Aorta (tissue), 5 donors: ENCODE measurements at places on chromosomes 2 and 18. TPM values are rescaled to one million over a fixed set of nuclear protein-coding genes. Genes with fewer than 3 reads are reported as not detected.

GRCh38 chr18:63890237-63890949, 2.9 kb downstream of the SERPINB2 start:
- H3K36me3 ChIP-seq, result no peaks in the 10 kb centered on the region
- H3K4me1 ChIP-seq, result no peaks in the 10 kb centered on the region

DNA sequence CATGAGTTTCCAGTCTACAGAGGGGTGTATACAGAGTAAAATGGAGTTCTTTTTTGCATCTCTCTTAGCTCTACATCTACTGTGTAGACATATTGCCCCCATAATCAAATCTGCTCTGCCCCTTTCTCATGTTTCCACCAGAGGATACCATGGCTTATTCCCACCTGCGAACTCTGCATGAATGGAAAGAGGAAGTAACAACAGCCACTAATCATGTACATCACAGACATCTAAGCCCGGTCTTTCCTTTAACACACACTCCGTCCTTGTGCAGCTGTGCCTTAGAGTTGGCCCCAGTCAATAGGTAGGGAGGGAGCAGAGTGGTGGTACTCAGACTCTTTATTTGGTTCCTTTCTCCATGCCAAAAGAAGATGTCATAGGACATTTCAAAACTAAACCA, 147.3 kb upstream of the NRP2 start:
- H3K27ac ChIP-seq, result no peak overlapping the region
- no peaks in the 10 kb centered on the region for H3K4me1 ChIP-seq
- H3K27me3 ChIP-seq, result no peaks in the 10 kb centered on the region

DNA sequence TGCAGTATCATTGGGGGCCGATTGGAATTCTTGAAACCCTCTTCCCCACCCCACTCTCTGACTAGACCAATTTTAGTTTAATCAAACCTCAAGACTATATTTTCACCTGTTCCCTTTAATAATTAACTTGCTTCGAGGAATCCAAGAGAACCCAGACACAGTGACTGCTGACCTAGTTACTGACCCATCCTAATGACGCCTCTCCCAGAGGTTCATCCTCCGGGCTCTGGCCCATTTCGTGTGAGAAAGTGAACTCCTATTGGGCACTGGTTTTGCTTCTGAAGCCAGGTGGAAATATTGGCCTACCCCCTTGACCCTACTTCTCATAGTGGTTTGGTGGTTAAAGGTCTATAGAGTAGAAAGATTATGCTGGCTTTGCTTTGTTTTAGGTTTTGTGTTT, 39.9 kb downstream of the RPL37A start:
- no peaks in the 10 kb centered on the region for H3K4me1 ChIP-seq
- no peaks in the 10 kb centered on the region for H3K36me3 ChIP-seq
- H3K27me3 ChIP-seq, result no peaks in the 10 kb centered on the region
- no peak overlapping the region for H3K27ac ChIP-seq

DNA sequence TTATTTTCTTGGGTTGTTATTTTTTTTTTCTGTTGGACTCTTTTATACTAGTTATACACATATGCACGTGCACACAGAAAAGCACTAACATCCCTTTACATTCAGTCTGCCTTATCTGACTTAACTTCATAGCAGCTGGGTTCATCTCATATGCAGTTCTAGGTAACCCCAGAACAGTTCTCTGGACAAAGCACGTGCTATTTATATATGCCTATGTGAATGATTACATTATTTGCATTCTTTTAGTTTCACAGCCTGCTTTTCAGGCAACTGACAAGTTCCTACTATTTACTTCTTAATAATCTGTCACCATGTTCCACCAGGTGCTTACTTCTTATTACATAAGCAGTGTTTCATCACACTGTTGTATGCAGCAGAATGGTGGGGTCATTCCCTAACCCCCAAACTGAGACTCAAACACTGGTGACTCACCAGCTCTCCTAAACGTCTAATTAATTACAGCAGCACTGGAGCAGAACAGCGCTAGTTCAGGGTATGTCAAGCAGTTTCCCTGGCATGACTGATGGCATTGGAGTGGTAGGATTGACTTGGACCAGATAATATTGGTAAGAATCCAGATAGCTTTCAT, 372.8 kb downstream of the CLIP4 start:
- no peak overlapping the region for H3K4me3 ChIP-seq
- H3K4me1 ChIP-seq, result no peaks in the 10 kb centered on the region
- H3K27me3 ChIP-seq, result no peaks in the 10 kb centered on the region
- no peak for DNase-seq
- no peak overlapping the region for H3K27ac ChIP-seq
- H3K36me3 ChIP-seq, result no peaks in the 10 kb centered on the region

DNA sequence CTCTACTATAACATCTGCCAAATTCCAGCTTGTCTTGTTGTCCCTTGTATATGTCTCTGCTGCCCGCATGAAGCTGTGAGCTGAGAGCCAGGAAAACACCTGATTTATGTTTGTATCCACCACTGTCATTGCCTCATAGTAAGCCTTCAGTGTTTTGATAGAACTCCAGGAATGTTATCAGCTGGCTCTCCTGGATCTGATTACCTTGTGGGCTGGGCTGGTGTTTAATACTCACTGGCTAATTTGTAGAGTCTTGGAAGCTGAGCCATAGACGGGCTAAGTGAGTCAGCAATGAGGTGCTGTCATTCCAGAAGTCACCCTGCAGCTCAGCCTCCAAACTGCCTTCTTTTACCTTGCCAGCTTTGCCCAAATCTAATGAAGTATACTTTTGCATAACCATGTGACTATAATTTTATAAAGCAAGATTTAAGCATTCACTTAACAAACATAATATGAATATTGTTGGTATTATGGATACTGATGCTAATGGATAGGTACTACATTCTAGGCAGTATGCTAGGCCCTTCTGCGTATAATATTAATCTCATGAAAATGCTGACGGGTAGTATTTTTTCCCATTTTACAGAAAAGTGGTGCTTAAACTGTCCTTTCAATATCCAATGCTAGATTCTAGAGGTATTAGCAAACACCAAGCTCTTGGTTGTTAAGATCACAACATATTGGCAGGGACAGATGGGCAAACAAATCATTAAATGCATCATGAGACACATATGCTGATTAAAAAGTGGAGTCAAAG, 62.7 kb upstream of the GATA6 start:
- no peaks in the 10 kb centered on the region for H3K4me1 ChIP-seq
- no peak for DNase-seq
- no peaks in the 10 kb centered on the region for H3K36me3 ChIP-seq
- H3K27ac ChIP-seq, result no peak overlapping the region

- H3K27me3 ChIP-seq, result no peaks in the 10 kb centered on the region
- no peak for DNase-seq
- no peaks in the 10 kb centered on the region for H3K4me1 ChIP-seq
- no peak overlapping the region for H3K4me3 ChIP-seq
- no peaks in the 10 kb centered on the region for H3K36me3 ChIP-seq
Measured at GRCh38 chr2:31563273-31563839, 17.4 kb downstream of the SRD5A2 start.

- no peaks in the 10 kb centered on the region for H3K4me1 ChIP-seq
- no peak for DNase-seq
- no peak overlapping the region for H3K27ac ChIP-seq
- no peaks in the 10 kb centered on the region for H3K27me3 ChIP-seq
- no peak overlapping the region for H3K4me3 ChIP-seq
Measured at GRCh38 chr18:8367217-8367988, 241.8 kb upstream of the RAB12 start.

MAB21L4 gene
- not detected for total RNA-seq

GRCh38 chr2:240567137-240567871, 980 bp upstream of the RNPEPL1 start:
- no peaks in the 10 kb centered on the region for H3K27me3 ChIP-seq
- no peaks in the 10 kb centered on the region for H3K4me1 ChIP-seq
- peak; percentile 49 for DNase-seq

DNA sequence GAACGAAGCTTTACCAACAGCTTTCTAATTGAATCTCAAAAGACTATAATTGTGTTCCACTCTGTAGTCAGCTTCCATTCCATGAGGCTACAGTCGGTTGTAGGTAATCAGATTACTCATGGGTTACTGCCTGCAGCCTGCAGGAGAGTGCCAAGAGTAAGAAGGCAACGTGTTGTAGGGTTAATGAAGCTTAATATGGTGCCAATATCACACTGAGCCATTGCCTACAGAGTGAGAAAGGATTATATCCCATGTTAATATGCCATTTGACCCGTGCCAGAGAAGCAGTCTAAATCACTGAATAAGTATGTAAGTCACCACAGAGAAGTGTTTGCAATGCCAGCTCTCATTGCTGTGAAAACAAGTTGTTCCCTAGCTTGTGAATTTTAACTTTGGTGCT, 734.5 kb upstream of the ACVR2A start:
- DNase-seq, result no peak
- no peak overlapping the region for H3K4me3 ChIP-seq
- no peaks in the 10 kb centered on the region for H3K4me1 ChIP-seq
- no peak overlapping the region for H3K27ac ChIP-seq

ACVR1C gene
- total RNA-seq, result 1.1 TPM

DNA sequence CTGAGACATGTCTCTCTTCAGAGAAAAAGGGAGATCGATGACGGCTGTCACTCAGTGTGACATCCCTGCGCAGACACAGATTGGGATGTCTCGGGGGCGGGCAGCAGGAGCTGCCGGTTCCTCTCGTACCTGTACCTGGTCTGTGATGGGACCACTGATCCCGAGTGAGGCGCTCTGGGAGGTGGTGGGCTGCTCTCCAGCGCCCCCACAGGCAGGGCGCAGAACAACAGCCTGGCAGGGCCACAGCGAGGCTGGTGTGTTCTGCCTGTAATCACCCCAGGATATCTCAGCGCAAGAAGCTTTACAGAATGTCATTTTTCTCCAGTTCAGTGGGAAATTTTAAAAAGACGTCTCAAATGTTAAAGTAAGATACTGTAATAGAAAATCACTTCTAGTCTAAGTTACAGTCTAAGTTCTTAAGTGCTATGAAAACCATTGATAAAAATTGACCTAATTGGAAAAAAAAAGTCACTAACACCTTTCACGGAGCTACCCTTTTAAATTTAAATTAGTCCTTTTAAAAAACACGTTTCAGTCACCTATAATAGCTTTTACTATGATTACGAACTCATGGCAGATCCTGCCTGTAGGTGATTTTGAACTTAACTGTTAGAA, 189.8 kb downstream of the SNTG2 start:
- no peaks in the 10 kb centered on the region for H3K4me1 ChIP-seq
- no peak overlapping the region for H3K27ac ChIP-seq
- H3K27me3 ChIP-seq, result no peaks in the 10 kb centered on the region
- H3K36me3 ChIP-seq, result no peaks in the 10 kb centered on the region
- DNase-seq, result no peak

- peaks cover 9% of the 10 kb centered on the region for H3K4me1 ChIP-seq
- no peak for DNase-seq
- H3K4me3 ChIP-seq, result no peak overlapping the region
- peaks cover 8% of the 10 kb centered on the region for H3K36me3 ChIP-seq
Measured at GRCh38 chr2:36477746-36478145, 120.2 kb downstream of the FEZ2 start.

- H3K4me1 ChIP-seq, result no peaks in the 10 kb centered on the region
- DNase-seq, result no peak
- H3K27me3 ChIP-seq, result no peaks in the 10 kb centered on the region
- no peak overlapping the region for H3K4me3 ChIP-seq
Measured at GRCh38 chr2:10493634-10494281, 45.6 kb upstream of the ODC1 start.

- H3K36me3 ChIP-seq, result no peaks in the 10 kb centered on the region
- no peak overlapping the region for H3K27ac ChIP-seq
- no peaks in the 10 kb centered on the region for H3K27me3 ChIP-seq
- H3K4me3 ChIP-seq, result no peak overlapping the region
- DNase-seq, result no peak
- H3K4me1 ChIP-seq, result no peaks in the 10 kb centered on the region
Measured at GRCh38 chr2:168780669-168781071, 21.8 kb upstream of the NOSTRIN start.

DNA sequence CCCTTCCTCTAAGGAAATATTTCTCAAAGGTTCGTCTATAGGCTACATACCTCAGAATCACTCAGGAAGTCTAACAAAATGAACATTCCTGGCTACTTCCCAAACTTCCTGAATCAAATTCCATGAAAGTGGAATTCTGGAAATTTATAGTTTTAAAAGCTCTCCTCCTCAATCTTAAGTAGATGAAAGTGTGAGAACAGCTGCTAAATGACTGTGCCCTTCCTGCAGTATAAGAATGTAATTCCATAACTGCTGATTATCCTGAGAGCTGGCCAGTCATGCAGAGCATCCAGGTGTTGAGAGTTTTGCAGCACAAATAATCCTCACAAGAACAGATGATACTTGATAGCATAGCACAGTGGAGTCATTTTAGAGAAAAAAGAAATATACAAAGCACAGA, 265.0 kb downstream of the KCNJ3 start:
- H3K27me3 ChIP-seq, result no peaks in the 10 kb centered on the region
- H3K4me3 ChIP-seq, result no peak overlapping the region
- H3K27ac ChIP-seq, result no peak overlapping the region
- no peaks in the 10 kb centered on the region for H3K4me1 ChIP-seq
- DNase-seq, result no peak
- H3K36me3 ChIP-seq, result no peaks in the 10 kb centered on the region

GRCh38 chr2:28665041-28665704, 86.5 kb upstream of the PPP1CB start:
- peaks cover 9% of the 10 kb centered on the region for H3K4me1 ChIP-seq
- no peak overlapping the region for H3K4me3 ChIP-seq
- H3K27me3 ChIP-seq, result no peaks in the 10 kb centered on the region
- H3K36me3 ChIP-seq, result no peaks in the 10 kb centered on the region
- H3K27ac ChIP-seq, result peak overlapping the region; percentile 96

- no peaks in the 10 kb centered on the region for H3K27me3 ChIP-seq
- H3K4me1 ChIP-seq, result no peaks in the 10 kb centered on the region
- no peaks in the 10 kb centered on the region for H3K36me3 ChIP-seq
Measured at GRCh38 chr2:60621688-60622429, 68.4 kb upstream of the BCL11A start.

GRCh38 chr18:13223311-13224143, 5.0 kb downstream of the LDLRAD4 start:
- H3K4me1 ChIP-seq, result no peaks in the 10 kb centered on the region
- no peaks in the 10 kb centered on the region for H3K27me3 ChIP-seq
- no peak overlapping the region for H3K27ac ChIP-seq
- H3K4me3 ChIP-seq, result no peak overlapping the region

DNA sequence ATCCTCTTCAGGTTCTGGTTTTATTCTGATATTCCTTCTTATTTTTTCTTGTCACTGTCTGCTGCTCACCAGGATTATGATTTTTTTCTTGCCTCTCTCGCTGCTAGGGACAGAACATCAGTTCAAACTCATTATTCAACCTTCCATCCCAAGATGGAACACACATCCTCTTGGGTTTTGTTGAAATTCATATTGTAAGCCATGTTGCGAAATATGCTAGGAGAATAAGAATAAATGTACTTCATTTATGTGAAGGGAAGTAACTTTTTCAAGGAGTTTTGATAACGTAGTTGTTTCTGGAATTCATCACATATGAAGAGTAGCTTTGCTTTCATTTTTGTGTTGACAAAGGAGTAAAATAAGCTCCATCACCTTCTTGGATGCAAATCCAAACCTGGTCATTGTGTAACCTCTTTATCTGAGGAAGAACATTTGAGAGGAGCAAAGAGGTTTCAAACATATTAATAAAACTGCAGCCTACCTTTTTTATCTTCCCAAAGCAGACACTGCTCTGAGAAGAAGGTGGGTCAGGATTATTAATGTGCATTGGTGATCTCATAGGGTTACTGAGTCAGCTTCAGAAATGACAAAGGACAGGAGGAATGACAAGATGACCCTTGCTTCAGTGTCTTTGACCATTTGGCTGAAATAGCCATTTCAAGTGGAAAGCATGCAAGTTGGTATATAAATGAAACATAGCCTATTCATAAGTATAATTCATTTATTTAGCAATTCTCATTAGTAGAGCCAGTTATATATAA, 280.0 kb downstream of the GULP1 start:
- H3K4me1 ChIP-seq, result no peaks in the 10 kb centered on the region
- no peak for DNase-seq
- peaks cover 2% of the 10 kb centered on the region for H3K36me3 ChIP-seq

GRCh38 chr2:6854416-6854815, 11.3 kb downstream of the CMPK2 start:
- H3K4me1 ChIP-seq, result no peaks in the 10 kb centered on the region
- peaks cover 2% of the 10 kb centered on the region for H3K36me3 ChIP-seq
- no peak for DNase-seq
- H3K27ac ChIP-seq, result no peak overlapping the region
- H3K27me3 ChIP-seq, result no peaks in the 10 kb centered on the region

TEKT4 gene
- total RNA-seq, result not detected
